Activated CD4-positive, alpha-beta T cell treated with anti-CD3 and anti-CD28 coated beads, Interleukin-2, amount 10 ng/mL, durations not matched to agents 7 days and 5 days (primary cell): ENCODE measurements at places on chromosomes 2 and 18.

GRCh38 chr18:34928088-34928753 is 113.0 kb upstream of the MAPRE2 start:
- DNase-seq = no peak

- DNase-seq = no peak
Observed at GRCh38 chr2:66460031-66460430, 25.1 kb downstream of the MEIS1 start.

DNA sequence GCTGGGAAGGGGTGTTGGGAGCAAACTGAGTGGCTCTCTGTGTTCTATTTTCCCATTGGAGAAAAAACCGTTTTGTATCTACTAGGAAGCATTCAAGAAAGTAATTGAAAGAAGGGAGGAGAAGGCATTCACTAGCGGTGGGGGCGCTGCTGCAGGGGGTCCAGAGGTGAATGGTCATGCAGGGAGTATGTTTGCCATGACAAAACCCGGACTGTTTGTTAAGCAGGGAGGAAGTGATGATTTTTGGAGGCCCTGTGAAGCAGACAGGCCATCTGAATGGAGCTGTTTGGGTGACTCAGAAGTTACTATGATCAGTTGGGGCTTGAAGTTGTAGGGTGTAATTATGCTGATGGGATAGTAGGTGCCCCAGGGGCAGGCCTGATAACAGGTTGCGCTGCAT is 7.0 kb downstream of the TAF4B start:
- DNase-seq = no peak

GRCh38 chr2:67057901-67058703 is 339.0 kb upstream of the ETAA1 start:
- no peak for DNase-seq

GRCh38 chr18:47100212-47100831 is 50.0 kb downstream of the HDHD2 start:
- DNase-seq = peak; percentile 66

- DNase-seq = no peak
Observed at GRCh38 chr18:79867666-79868065, 69.9 kb downstream of the KCNG2 start.

DNA sequence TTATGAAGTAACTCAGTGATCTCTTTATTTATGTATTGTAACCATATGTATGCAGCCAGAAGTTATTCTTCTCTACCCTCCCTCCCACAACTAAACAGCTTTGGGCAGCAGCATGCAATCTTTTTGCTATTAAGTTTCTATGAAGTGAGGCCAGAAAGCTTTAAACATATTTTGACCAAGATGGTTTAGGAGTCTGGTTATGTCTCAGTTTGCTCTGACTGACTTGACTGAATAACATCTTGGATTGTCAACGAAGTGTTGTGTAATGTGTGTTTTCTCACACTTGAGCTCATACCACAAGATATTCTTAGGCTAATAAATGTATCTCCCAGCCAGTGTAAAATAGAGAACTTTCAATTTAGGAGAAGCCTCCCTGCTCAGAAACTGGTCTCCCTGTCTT is 104.3 kb downstream of the TTC27 start:
- DNase-seq = no peak

GRCh38 chr2:190599546-190600220 is 49.2 kb upstream of the NAB1 start:
- no peak for DNase-seq

DNA sequence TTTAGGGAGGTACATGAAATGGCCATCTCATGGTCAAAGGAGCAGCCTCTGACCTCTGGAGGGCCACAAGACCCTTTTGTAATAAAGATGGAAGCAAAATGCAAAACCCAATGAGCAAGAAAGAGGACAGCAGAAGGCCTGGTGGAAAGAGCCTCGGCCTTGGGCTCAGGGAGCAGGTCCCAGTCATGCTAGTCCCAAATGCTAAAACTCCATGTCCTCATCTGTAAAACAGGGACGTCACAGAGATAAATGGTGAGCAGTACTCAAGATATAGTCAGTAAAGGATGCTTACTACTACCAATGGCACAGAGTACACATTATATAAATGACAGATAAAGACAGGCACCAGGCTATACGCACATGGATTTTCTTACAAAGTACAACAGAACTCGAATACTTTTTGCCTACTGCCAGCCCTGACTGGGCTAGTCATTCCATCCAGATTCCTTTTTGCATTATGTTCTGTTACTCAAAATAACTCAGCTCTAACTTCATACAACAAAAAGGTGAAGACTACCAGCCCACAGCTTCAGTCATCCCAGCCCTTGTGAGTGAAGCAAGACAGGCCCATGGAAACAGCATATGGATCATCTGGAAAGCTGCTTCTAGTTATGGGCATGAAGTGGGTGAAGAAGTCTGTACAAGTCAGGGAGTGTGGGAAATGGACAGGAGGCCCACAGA is 64.9 kb upstream of the TFCP2L1 start:
- DNase-seq = no peak

DNA sequence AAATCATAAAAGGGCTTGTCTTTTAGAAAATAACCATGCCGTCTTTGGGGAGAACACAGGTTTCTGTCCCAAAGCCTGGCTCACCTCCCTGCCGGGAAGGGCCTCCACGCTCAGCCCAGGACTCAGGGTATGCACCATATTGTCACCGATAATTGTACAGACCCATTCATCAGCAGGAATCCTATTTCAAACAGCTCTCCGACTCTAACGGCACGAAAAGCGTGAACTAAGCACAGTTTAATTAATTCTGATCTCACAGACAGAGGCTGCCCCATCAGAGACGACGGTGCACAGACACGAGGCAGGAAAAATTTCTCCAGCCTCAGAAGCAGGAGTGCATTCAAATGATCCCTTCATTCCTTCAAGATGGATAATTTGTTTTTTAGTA is 276.2 kb downstream of the MYCN start:
- DNase-seq = no peak

- DNase-seq = no peak
Observed at GRCh38 chr2:20448246-20448976, 1.5 kb downstream of the RHOB start.

GRCh38 chr2:220033546-220033945 is 406.1 kb downstream of the SLC4A3 start:
- DNase-seq = no peak

- peak; percentile 39 for DNase-seq
Observed at GRCh38 chr2:73985308-73986084, 786 bp downstream of the TET3 start.

DNA sequence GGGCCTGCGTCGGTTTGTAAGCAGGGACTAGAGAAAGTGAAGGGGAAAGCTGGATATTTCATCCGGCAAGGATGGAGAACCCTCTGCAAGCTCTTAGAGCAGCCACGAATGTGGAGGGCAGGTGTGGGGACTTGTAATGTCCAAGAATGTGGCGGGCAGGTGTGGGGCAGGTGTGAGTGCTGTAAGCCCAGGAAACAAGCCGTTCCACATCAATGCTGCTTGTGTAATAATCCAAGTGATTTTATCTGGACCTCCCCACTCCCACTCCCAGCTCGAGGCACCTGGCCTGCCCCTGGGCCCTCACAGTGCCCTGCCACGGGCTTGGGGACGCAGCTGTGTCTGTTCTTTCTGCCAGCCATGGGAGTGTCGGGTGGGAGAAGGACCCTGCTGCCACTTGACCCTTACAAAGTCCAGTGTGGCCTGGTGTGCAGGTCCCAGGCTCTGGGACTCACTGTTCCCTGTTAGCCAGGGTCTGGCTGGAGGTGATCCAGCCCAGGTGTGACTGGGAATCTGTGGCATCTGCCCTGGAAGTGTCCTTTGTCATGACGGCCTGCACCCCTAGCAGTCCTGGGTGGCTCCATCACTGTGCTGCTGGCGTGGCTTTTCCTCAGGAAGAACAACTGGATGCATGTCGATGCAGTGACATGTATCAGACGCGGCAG is 42.8 kb downstream of the SOX11 start:
- DNase-seq = no peak

- no peak for DNase-seq
Observed at GRCh38 chr2:100924122-100924519, 78.0 kb upstream of the RPL31 start.

DNA sequence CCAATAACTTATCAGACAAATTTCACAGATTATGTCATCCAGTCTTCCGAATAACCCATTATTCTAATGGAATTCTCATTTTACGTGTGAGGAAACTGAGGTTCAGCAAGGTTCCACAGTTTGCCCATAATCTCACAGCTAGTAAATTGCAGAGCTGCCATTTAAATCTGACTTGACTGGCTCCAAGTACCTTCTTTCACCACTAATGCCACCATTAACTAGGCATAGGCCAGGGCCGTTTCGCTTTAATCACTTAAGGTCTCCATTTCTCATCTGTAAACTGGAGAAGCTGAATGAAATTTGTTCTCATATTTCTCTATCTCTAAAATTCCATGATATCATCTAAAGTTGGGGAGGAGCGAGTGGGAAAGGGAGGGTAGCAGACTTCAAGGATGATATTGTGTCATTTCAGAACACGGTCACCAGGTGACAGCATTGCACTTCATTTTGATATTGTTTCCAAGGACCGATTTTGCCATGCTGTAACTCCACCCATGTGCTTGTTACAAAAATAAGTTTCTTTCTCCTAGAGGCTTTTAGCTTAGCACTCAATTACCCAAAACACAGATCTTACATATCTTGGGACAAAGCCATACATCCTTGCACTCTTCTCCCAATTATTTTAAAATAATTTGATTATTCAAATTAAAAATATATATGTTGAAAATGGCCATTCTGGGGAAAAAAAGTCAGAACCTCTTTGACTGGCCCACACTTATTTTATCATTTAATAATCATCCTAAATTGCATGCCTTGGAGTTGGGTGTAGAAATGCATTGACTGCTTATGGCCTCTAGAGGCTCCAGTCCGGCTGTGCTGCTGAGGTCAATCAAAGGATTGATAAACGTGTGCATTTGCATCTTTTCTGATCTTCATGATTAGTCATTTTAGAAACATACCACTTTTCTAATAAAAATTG is 123.8 kb downstream of the AKAIN1 start:
- DNase-seq = peak; percentile 47

DNA sequence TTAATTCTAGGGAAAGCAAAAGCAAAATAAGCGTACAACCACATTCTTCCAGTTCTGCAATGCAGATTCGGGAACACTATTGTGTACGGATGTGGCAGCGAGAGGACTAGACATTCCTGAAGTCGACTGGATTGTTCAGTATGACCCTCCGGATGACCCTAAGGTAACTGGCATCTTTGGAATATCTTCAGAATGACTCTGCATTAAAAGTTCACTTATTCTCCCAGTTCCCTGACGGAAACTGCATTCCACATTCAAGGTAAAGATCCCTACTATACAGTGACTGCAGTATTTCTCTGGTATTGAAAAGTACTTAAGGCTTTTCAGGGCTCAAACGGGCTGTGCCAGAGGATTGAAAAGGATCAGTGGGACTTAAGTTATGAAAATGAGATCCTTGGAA is 10.9 kb downstream of the DDX18 start:
- no peak for DNase-seq

- DNase-seq = no peak
Observed at GRCh38 chr2:45577441-45577840, 33.6 kb downstream of the SRBD1 start.

- DNase-seq = no peak
Observed at GRCh38 chr18:42606886-42607495, 508.5 kb downstream of the RIT2 start.

DNA sequence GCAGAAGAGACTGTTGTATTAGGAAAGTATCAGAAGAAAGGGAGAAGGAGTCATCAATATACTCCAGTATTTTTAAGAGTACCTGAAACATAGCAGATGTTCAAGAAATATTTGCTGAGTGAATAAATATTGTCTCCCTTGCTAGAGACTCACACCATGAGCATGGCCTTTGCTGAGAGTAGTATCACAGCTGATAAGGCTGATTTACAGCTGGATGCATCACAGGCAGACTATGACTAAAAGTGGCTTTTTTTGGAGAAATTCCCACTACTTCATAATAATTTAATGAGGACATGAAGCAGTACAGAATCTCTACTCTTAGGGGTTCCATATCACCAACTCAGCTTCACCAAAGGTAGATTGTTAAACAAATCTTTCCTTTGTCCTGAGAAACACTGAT is 373.3 kb downstream of the RBM43 start:
- DNase-seq = no peak

DNA sequence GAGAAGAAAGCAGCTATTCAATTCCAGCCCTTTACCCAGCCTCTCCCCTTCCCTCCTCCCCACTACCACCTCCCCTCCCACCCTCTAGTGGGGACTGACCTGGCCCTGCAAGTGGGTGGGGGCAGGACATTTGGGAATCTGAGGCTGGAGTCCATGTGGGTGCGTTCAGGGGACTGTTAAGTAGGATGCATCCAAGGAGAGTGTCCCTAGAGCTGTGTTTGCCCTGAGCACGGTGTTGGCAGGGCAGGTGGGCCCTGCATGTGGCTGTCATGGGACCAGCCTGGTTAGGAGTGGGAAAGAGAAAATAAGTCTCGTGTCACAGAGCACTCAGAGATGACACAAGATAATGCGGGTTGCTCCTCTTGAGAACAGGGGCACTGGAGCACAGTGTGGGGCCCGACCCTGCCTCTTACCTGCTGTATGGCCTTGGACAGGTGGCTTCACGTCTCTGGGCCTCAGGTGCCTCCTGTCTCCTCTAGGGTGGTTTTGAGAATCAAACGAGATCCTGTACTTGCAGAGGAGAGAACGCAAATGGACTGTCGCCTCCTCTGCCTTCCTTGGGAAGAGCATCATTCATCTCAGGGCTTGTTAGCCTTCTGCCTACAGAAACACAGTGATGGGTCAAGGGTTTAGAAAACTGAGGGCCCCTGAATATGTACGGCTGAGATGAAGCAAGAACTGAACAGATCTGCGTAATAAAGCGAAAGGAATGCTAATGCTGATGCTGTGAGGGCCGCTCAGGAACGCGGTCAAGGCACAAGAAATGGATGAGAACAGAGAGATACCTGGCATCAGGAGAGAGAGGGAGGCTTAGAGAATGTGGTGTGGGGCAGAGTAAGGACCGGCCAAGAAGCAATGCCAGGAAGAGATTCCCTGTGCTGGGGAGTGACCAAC is 187.7 kb upstream of the HAAO start:
- no peak for DNase-seq

DNA sequence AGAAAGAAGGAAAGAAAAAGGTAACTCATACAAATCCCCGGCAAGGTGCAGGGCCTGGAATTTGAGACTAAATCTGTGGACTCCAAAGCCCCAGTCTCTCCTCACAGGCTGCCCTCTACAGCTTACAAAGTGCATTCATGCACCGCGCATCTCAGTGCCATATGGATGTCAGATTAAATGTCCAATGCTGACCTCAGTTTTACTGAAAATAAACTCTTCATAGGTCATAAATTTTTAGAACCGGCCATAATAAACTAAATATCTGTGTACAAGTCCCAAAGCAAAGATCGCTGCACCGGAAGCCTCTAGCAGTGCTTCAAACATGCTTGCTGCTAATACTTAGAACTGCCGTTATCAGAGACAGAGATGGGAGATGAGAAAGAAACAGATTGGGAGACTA is 17.7 kb downstream of the ST6GAL2 start:
- DNase-seq = no peak
